ENCODE measurements at places on chromosomes 7 and 10.

GRCh38 chr7:30027065-30027456 is 559 bp upstream of the FKBP14 start:
- no peak for DNase-seq

DNA sequence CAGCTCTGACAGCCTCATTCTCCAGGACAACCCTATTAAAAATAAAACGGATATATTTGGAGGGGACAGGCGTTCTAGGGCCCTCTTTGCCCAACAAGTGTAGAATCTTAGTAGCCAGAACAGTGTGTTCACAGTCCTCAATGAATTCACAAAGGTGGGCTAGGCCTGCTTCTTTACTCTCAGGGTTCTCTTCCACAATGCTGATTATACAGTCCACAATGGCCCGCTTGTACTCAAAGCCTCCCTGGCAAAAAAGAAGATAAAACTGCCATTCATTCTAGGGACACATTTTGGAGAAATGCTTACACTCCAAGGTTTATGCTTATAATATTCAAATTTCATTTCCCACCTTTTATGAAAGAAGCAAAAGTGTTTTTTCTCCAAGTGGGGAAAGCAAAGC is 62.6 kb downstream of the MEST start:
- no peak for DNase-seq

GRCh38 chr10:93379731-93380575 is 102.2 kb downstream of the MYOF start:
- no peak for DNase-seq

DNA sequence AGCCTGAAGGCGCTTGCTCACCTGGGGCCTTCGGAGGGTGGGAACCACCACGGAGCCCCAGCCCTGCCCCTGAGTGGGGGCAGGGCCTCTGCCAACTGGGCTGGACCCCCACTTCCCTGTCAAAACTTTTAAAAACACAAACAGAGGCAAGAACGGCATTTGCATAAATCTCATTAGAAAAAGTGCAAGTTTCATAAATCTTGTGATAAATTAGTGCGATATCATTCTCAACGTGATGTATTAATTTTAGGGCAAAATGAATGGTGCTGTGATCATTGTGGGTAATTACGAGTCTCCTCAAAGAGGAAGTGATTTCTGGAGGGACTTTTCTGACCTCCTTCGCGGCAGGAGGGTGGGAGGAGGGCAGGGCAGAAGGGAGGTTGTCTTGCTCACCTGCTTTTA is 98.3 kb downstream of the CDH23 start:
- no peak for DNase-seq

DNA sequence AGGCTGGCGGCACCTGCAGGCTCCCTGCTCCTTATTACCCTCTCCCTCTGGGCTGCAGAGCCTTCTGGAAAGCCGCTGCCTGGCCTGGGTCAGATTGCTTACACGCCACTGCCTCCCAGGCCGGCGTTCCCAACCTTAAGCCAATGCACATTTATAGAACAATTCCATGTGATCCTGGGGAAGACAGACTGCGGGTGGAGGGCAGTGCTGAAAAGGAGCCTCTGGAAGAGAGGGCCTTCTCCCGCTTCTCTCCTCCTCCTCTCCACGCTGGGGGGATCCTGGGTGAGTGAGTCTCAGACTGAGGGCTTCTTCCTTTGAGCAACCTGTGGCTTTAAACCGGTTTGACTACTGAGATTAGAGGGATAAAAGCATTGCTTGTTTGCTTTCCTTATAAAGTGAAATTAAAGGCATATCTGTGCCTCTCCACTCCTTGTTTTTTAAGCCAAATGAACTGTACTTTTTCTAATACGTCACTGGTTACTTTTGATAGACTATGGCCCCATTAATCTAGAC is 5.5 kb downstream of the TACC2 start:
- DNase-seq = peak; percentile 23

DNA sequence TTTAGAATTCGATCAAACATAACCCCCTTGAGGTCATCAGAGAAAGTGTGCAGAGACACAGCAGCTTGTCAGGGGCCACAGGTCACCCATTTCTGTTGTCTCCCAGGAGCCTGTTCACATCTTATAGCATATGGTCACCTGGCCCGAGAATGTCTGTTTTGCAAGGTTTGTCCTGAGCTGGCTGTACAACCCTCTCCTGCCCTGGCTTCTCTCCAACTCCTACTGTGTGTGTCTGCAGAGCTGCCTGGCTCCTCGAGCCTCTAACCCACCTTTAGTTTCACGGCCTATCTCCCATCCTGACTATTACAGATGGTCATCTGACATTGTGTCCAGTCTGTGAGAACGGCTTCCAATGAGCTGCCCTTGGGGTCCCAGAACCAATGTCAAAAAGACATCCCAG is 683.4 kb downstream of the SDK1 start:
- DNase-seq = no peak

DNA sequence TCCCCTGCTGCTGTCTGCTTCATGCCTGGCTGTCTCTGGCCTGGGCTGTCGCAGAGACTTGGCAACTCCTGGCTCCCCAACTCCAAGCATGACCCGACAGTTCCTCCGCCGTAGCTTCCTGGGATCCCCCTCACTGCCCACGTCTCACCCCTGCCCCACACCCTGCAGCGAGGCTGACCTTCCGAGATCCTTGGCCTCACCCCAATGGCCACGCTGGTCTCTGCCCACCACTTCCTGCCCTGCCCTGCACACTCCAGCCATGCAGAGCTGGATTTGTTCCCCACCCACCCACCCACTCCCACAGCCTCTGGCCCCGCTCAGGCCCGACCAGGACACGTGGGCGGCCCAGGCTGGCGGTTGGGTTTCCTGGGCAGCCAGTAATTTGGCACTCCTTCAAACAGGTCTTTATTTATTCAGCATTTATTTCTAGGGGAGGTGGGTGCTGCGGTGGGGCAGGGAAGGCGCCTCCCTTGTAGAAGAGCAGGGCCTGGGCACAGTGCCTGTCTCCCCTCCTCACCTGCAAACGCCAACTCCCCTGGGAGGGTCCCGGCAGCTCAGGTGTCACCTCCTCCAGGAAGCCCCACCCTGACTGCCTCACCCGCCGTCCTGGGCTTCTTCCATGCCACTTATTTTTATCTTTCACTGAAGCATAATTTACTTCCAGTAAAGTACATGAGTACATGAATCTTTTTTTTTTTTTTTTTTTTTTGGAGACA is 25.5 kb downstream of the GTF2IRD1 start:
- peak; percentile 22 for DNase-seq

GRCh38 chr7:127930341-127931328 is 100.6 kb downstream of the LRRC4 start:
- no peak for DNase-seq

DNA sequence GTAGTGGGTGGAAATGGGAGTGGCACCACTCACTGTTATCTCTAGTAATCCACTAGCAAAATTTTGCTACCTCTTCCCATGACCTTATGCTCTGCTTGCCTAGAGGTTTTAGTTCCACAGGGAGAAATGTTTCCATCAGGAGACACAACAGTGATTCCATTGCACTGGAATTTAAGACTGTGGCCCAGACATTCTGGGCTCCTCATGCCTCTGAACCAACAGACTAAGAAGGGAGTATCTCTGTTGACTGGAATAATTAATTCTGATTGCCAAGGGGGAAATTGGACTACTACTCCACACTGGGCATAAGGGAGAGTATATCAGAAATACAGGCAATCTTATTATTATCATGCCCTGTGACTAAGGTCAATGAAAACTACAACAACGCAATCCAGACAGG is 16.2 kb upstream of the BRAF start:
- no peak for DNase-seq

DNA sequence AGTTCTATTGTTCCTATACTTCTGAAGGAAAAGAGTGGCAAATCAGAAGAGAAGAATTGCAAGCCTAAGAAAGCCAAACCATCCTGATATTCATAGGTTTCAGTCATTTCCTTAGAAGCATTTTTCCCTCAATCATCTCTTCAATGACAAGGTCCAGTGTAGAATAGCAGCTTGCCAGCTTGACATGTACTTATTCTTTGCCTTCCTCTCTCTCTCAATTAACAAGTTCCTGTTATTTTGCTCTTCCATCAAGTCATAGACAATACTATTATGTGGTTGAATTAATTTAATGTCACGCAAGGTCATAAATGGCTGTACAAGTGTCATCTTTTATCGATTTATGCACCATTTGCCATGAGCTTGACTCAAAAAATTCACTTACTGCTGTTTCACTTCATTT is 216.3 kb upstream of the MBL2 start:
- no peak for DNase-seq

DNA sequence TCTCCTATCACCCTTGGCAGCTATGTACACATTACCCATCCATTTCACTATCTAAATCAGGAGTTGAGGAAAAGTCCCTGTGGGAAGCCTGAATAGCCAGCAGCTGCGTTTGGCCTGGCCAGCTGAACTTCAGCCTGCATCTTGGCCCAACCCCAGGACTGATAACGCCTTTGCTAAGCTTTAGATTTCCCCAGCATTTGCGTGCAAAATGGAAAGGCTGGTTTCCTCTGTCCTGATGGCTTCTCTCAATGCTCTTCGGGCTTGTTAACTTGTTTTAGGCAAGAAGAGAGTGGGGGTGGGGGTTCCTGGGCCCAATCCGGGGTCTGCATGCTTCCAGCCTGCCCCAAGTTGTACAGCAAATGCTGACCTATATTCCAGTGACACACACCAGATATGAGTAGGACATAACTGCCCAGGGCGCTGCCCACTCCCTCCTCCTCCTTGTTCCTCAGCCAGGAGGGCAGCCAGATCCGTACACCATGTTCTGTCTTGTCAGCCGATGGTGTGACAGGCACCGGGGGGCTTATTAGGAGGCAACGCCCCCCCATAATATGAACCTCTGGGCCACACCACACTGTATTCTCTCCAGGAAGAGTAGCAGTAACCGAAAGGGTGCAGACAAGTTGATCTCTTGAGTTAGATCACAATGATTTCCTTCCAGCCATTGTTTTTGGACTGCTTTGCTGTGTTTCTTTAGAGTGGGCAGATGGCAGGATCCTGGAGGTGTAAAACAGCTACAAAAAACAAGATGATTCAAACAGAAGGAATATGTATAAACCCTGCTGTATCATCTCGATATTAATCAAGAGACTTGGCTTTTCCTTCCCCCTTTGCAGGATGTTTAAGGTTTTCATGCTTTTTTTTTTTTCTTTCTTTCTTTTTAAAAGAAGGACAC is 339.0 kb downstream of the RNLS start:
- DNase-seq = no peak

- DNase-seq = no peak
Measured at GRCh38 chr7:133812877-133813276, 314.3 kb upstream of the LRGUK start.

- DNase-seq = no peak
Measured at GRCh38 chr7:5083311-5083711, 37.7 kb downstream of the RBAK start.

DNA sequence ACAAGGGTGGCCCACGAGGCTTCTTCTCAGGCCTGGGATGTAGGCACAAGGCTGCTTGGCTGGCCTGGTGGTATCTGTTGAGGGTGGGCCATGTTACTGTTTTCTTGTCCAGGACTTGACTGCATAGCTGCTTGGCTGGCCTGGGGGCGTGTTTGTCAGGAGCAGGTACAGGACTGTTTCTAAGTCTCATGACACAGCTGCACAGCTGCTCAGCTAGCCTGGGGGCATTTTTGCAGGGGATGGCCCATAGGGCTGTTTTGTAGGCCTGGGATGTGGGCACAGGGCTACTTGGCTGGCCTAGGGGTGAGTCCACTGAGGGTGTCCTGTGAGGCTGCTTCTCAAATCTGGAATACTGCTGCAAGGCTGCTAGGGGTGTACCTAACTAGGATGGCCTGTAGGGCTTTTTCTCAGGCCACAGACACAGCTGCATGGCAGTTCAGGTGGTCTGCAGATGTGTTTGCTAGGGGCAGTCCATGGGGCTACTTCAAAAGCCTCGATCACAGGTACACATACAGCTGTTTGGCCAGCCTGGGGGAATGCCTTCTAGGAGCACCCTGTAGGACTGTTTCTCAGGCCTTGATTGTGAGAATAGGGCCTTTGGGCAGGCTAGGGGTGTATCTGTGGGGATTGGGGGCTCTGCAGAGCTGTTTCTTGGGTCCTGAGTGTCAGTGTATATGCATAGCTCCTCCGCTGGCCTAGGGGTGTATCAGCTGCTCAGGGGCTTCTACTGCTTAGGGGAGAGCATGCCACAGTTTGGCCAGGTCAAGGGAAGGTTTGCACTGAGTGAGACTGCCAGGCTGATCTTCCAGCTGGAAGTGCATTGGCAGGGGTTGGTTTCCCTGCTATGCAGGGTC is 26.6 kb upstream of the PLA2G12B start:
- DNase-seq = no peak

DNA sequence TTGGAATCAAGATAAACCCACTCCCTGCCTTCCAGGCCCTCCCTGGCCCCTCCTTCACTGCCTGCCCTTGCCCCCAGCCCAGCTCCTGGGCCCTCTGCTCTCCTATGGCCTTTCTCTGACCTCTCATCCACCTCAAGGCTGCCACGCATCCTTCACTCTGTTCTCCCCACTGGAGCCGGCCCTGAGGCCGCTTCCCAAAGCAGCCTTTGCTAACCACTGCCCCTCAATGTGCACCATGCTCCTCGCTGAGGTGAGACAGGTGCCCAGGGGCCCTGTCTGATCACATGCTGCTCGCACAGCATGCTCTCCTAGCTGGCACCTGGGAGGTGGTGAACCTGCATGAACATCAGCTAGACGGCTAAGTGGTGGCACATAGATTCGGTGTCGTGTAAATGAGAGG is 138.5 kb upstream of the RET start:
- no peak for DNase-seq

GRCh38 chr10:77983384-77984341 is 45.7 kb downstream of the POLR3A start:
- no peak for DNase-seq

GRCh38 chr10:133186416-133187090 is 26.5 kb downstream of the KNDC1 start:
- peak; percentile 66 for DNase-seq

- no peak for DNase-seq
Measured at GRCh38 chr10:3950676-3951275, 165.8 kb upstream of the KLF6 start.

GRCh38 chr10:80497187-80498077 is 40.3 kb upstream of the SH2D4B start:
- DNase-seq = no peak

- DNase-seq = no peak
Measured at GRCh38 chr10:77510695-77511094, 126.9 kb downstream of the KCNMA1 start.

DNA sequence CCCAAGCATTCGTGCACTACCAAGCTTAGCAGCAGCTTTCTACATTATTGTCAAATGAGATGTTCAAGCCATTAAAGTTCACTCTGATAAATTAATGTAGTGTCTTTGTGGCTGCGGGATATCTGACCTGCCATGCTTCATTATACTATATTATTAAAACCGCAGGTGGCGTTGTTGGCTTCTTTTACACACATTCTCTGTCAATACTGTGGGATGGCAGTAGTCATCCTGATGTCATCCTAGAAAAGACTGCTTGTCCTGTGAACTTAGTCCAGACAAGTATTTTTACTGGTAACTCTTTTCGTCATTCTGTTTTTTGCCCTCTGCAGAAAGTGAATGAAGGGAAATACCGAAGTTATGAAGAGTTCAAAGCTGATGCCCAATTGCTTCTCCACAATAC is 103.9 kb downstream of the ZMYND11 start:
- DNase-seq = no peak

GRCh38 chr10:1292611-1293031 is 236.4 kb downstream of the WDR37 start:
- DNase-seq = no peak
